ENCODE measurements at places on chromosomes 12 and 14.
A peak's percentile ranks its signal among the peaks of the same experiment; 100 is the strongest.

DNA sequence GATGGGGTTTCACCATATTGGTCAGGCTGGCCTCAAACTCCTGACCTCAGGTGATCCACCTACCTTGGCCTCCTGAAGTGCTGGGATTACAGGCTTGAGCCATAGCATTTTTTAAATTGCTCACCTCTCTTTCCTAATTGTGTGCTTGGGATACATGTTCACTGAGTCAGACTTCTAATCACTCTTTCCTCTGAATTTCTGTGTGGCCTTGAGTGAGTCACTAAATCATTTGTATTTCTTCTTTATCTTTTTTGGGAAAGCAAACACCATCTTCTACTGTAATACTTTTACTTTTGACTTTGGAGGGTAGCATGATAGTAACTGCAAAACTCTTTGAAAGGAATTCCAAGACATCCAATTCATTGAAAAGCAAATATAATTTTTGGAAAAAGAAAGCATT, 60.8 kb downstream of the FLRT2 start:
- no peak for DNase-seq

DNA sequence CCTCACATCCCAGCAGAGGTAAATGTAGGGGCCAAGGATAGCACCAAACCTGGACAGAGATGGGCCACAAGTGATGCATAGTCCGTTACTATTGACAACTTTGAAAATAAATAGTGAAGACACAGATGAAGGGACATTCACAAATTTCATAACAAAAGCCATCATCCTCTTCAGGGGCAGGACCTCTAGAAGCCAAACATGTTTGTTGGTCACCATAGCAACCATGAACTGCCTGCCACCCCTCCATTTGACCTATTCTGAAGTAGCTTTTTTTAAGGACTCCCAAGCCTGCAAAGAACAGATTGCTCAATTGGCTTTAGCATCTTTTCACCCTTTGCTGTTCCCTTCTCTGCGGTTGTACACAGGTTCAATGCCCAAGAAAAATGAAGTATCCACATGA, 35.7 kb upstream of the MDM1 start:
- no peak for DNase-seq

DNA sequence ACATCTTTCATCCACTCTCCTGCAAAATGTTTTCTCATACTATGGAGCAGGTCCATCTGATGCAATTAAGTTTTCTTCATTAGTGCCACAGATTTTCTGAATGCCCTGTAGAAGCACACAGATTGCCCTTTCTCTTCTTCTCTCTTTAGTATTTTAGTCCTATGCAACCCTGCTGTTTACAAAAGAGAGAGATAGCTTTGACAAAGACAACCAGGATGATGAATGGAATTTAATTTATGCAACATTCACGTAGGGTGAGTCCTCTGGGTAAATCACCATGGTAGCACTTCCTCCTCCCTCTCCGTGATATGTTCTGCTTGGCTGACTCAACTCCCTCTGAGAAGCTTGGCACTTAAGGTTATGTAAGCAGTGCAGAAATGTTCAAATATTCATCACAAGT, 400.9 kb upstream of the PDE3A start:
- DNase-seq: no peak

- DNase-seq: no peak
Measured at GRCh38 chr12:65830305-65830704, 6.0 kb downstream of the HMGA2 start.

DNA sequence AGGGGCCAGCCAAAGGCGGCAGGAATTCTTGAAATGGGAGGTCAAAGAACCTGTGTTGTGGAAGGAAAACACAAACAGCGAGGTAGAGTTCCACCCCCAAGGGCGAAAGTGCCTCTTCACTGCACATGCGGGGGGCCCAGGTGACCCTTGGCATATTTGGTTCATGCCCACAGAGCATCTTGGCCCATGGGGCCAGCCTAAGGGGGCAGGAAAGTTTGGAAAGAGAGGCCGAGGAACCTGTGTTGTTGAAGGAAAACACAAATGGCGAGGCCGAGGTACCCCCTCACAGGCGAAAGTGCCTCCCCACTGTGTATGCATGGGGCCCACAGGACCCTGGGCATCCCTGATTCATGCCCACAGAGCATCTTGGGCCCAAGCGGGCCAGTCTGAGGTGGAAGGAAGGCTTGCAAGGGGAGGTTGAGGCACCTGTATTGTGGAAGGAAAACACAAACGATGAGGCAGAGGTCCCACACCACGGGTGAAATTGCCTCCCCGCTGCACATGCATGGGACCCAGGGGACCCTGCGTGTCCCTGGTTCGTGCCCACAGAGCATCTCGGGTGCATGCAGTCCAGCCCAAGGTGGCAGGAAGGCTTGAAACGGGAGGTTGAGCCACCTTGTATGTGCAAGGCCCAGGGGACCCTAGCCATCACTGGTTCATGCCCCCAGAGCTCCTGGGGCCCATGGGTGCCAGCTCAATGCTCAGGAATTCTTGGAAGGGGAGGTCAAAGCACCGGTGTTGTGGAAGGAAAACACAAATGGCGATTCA, 384.1 kb downstream of the ALG10 start:
- DNase-seq: no peak

DNA sequence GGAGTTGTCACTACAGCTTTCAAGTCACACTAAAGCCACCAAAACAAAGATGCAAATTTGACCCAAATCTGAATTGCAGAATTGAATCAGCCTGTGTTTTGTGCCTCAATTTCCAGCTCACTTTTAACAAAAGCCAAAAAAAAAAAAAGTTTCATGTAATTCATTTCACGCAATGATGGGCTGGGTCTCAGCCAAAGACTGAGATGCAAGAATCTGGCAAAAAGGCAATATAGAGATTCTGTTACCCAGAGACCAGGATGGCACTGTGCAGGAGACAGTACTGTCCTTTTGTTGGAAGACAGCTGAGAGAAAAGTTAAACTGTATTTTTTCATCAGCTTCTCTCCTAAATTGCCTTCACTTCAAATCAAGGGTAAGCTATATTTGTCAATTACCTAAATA, 205.7 kb upstream of the NPAS3 start:
- no peak for DNase-seq

- no peak for DNase-seq
Measured at GRCh38 chr12:2494486-2495192, 300.1 kb upstream of the FKBP4 start.

- DNase-seq: no peak
Measured at GRCh38 chr14:102249041-102249440, 55.9 kb downstream of the MOK start.

GRCh38 chr12:57416039-57416996, 14.5 kb downstream of the R3HDM2 start:
- no peak for DNase-seq

- peak; percentile 20 for DNase-seq
Measured at GRCh38 chr14:28142400-28143015, 624.1 kb upstream of the FOXG1 start.

DNA sequence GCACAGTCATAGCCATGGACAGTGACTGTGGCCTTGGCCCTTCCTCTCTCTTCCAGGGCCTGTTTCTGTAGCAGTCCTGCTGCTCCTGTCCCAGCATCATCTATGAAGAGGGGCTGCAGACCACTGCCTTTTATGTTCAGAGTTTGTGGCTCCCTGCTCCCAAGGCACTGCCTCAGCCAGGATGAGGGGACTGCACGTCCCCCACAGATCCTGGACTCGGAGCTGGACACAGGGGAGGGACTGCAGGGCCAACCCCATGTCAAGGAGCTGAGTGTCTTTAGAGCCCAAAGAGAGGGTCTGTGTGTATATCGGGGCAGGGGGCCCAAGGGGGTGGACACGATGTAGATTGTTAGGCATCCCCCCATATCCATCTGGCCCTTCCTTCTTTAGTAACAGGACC, 60.6 kb upstream of the DIO3 start:
- no peak for DNase-seq

GRCh38 chr12:116734156-116734768, 3.6 kb downstream of the SPRING1 start:
- DNase-seq: no peak

- DNase-seq: no peak
Measured at GRCh38 chr14:32512348-32512747, 183.2 kb downstream of the AKAP6 start.

GRCh38 chr12:117188961-117189724, 1.1 kb downstream of the FBXO21 start:
- no peak for DNase-seq

All from hematopoietic multipotent progenitor cell treated with erythropoietin and hydrocortisone succinate and interleukin-3 and kit ligand, for 8 days (in vitro differentiated cells).